Activated CD8-positive, alpha-beta memory T cell treated with anti-CD3 and anti-CD28 coated beads, Interleukin-2, amount 10 ng/mL, durations not matched to agents 7 days and 5 days (primary cell): ENCODE measurements at places on chromosomes 7 and 10.

- no peak for DNase-seq
These were observed 97.9 kb upstream of the IL6 start for GRCh38 chr7:22629056-22629455.

DNA sequence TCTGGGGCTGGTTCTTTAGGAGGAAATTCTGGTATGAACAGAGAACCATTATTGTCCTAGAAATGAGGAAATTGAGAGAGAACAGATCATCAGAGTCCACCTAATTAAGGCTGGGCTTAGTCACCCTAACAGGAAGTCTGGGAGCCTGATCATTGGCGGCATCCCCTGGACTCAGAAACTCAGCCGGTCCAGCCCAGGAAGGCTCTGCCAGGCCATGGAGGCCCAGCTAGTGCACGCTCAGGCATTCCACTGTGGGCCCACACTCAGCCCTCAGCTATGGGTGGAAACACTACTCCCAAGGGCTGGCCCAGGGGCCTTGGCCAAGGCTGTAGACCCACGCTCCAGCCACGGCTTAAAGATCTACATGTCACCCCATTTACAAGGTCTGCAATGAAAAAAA, 109.2 kb downstream of the PTPN20 start:
- DNase-seq: no peak

GRCh38 chr7:129933627-129934026, 19.1 kb downstream of the UBE2H start:
- no peak for DNase-seq

- DNase-seq: no peak
These were observed 799 bp downstream of the INTS1 start for GRCh38 chr7:1503390-1503789.

GRCh38 chr7:84021292-84021908, 173.2 kb downstream of the SEMA3A start:
- no peak for DNase-seq

DNA sequence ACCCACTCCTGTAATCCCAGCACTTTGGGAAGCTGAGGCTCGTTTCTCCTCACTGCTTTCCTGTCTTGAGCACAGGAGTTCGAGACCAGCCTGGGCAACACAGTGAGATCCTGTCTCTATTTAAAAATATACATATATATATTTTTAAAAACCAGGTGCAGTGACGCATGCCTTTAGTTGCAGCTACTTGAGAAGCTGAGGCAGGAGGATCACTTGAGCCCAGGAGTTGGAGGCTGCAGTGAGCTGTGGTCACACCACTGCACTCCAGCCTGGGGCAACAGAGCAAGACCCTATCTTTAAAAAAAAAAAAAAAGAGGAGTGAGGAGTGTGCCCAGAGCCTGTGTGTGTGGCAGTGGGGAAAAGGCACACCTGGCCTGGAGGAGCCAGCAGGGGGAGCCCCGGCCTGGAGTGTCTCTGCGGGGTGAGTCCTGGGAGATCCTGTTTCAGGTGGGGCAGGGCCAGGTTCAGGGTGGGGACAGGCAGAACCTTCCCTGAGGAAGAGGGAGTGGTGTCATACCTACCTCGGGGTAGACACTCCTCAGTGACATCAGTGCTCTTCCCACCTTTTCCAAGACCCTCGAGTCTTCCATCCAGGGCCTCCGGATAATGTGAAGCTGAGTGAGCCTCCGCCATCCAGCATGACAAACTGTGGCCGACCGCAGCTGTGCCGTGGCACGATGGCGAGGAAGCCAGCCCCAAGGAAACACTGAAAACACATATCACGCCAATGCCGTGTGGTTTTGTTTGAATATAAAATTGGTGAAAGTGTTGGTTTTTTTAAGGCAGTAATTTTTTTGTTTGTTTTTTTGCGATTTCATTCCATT, 9.0 kb upstream of the ARPC1B start:
- peak; percentile 67 for DNase-seq

GRCh38 chr10:71079761-71080380, 132.5 kb upstream of the UNC5B start:
- DNase-seq: peak; percentile 14
